Skin of body (tissue), 3 donors: ENCODE measurements at places on chromosomes 1 and 21. TPM values are rescaled to one million over a fixed set of nuclear protein-coding genes. Genes with fewer than 3 reads are reported as not detected.
A peak's percentile ranks its signal among the peaks of the same experiment; 100 is the strongest.

The PLK3 gene
- total RNA-seq = 26.1 TPM

The DTL gene
- total RNA-seq = 11.4 TPM

The ZNF326 gene
- 21.1 TPM for total RNA-seq

The ZFP69B gene
- 3.5 TPM for total RNA-seq

The CYP4Z1 gene
- 0.39 TPM for total RNA-seq

The CCDC190 gene
- total RNA-seq = 0.49 TPM

The OR2L3 gene
- total RNA-seq = not detected

The CELA3B gene
- not detected for total RNA-seq

The C1orf87 gene
- 0.20 TPM for total RNA-seq

The AK5 gene
- 6.4 TPM for total RNA-seq

The ZBTB8B gene
- 0.10 TPM for total RNA-seq

The ALG14 gene
- 1.8 TPM for total RNA-seq

The KRTAP12-2 gene
- 1.5 TPM for total RNA-seq

The SLC30A2 gene
- 0.30 TPM for total RNA-seq

The ERICH3 gene
- total RNA-seq = 0.10 TPM

The MXRA8 gene
- 59.7 TPM for total RNA-seq

The TAS1R1 gene
- 0.59 TPM for total RNA-seq

The GLIS1 gene
- total RNA-seq = 0.69 TPM

DNA sequence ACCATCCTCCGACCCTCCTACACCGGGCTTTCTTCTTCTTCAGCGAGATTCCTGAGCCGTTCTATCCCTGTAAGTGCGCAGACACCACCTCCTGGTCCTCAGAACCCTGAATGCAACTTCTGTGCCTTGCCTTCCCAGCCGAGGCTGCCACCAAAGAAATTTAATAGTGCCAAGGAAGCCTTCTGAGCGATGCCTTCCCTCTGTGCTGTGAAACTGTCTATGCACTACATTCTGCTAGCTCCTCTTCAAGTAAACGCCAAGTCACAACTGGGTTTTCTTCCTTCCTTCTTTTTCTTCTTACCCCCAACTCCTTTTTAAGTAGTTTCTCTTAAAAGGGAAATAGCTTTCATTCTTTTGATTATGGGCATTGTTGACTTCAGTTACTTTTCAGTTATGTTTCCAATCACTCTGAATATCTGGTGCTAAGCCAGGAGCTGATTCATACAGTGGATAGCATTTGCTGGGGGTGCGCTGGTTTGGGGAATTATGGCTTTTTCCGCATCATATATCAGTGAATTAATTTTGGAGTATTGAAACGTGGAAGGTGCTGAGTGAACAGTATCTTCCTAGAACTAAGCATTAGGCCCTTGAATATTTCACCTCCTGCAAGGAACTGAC, 38.6 kb upstream of the GPR88 start:
- no peak for DNase-seq

DNA sequence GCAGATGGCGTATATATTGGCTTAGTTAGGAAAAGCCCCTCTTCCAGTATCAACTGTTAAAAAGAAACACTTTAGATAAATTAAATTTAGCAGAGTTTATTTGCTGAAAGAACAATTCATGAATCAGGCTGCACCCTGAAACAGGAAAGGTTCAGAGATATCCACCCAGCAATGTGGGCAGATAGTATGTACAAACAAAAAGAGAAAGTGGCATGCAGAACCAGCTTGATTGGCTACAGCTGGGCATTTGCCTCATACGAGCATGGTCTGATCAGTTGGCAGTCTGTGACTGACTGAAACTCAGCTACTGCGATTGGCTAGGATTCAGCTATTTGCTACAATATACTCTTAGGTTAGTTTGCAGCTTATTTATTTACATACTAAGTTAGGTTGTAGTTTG, 98.2 kb downstream of the ZC3H11B start:
- no peak for DNase-seq

DNA sequence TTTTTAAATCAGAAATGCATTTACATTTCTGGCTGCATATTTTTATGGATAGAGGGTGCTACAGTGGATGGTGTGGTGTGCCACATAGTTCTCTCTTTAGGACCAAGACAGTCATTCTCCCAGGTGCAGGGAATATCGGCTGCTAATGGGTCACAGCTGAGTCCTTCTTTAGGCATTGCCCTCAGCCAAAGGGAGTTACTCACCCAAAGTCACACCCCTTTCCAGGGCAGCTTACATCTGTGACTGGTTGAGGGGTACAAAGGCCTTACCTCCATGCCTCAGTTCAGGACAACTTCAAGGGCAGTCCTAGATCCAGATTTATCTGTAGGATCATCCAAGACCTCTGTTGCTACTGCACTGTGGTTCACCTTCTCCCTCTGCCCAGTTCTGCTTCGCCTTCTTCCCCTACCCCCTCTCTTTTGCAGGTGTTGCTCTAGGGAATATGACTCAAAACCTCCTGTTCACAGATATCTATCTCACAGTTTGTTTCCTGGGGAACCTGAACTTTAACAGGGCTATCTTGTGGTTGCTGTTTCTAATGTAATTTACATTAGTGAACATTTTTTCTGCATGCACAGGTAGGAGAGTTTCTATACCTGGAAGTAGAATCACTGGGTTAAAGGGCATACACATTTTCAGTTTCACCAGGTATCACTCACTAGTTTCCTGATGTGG, 413.9 kb downstream of the RPS6KC1 start:
- no peak for DNase-seq

DNA sequence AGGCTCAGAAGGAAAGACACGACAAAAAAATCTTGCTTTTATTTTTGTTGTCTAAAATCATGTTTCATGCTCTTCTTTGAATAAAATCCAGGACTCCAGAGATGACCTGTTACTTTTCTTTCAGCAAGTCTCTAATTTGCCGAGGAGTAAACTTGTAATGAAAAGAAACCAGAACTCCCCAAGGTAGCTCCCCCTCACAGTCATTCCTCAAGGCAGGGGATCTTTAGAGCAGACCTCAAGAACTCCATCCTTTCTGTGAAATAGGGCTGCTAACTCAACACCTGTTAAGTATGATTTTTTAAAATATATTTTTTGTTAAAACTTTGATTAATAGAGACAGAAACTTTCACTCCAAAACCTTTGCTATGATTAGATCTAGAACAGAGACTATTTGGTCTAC, 82.7 kb upstream of the ABCD3 start:
- no peak for DNase-seq

DNA sequence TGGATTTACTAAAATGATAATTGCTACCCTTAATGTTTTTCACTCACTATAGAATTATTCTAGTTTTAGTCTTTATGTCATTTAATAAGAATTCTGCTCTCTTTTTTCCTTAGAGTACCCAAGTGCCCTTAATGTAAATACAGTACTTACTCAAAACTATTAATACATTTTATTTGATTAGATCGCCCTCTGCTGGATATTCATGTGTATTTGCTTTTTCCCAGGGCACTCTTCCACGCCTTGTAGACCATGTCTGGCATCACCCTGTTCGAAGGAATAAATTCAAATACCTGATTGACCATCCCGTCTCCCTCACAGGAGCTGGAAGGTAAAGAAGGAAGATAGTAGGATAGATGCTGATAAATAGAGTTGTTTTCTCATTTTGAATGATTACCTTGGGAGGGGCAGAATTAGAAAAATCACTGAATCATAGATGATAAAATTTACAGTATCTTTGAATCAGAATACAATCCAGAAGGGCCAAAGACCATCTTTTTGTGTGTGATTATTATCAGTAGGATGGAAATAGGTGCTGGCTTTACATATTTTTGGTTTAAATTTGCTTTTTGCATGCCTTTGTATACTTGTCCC, 4.1 kb downstream of the AXDND1 start:
- peak; percentile 72 for DNase-seq

DNA sequence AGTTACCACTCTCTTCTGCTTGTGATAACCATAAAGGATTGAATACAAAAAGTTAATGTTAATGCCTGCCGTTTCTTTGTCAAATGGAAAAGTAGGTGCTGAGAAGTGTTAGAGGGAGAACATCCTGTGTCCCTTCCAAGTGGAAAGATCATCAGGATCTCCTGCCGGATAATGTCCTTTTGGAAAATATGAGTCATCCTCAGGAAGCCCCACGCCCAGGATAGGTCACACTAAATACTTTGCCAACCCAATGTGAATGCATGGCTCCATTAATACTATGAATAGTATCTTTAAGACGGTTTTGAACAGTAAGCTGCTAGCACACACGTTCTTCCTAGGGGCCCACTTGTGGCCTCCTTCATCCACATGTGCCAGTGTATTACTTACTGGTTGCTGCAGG, 279.5 kb downstream of the ZNF326 start:
- DNase-seq = no peak

DNA sequence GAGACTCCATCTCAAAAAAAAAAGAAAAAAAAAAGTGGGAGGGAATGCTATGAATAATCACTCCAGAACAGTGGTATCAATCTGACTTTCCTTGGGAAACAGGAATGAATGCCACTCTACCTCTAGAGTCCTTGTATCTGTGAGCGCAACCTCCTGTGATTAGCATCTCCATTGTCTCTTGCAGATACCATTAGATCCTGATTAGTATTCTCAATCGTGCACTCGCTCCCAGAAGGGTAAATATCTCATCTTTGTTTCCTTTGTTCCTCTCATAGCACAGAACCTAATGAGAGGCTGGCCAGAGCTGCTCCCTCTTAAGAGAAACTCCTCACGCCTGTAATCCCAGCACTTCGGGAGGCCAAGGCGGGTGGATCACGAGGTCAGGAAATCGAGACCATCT, 184.4 kb upstream of the KCNK2 start:
- no peak for DNase-seq

- no peak for DNase-seq
Observed at GRCh38 chr1:46582972-46583371, 21.1 kb downstream of the MKNK1 start.

GRCh38 chr1:119081700-119082099, 58.8 kb downstream of the WARS2 start:
- DNase-seq = no peak

DNA sequence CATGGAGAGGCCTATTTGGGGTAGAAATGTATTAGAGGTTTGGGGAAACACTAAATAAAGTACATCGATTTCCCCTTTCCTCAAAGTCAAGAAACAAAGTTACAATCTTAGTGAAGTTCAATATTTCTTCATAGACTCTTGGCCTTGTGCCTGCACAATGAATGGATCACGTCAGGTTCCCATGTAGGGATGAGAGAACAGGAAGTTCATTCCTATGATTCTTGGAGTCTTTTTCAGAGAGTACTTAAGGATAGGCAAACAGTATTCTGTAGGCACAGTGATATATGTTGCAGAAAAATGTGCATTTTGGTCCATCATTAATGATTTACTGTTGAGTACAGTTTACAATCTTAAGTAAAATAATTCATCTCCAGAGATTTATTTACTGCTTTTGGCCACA, 275.5 kb downstream of the RGS7 start:
- no peak for DNase-seq

DNA sequence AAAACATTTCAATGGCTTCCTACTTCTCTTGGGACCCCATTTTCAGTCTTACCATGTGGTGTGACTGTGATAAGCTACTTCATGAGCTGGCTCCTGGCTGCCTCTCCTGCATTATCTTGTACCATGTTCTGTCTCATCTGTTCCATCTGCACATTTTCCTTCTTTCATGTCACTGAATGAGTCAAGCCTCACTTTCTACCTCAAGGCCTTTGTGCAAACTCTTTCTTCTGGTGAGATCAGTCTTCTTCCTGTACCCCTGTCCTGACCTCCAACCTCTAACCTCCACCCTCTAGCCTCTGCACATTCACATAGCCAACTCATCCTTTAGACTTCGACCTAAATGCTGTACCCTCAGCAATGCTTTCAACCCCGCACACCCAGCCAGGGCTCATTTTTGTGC, 9.6 kb upstream of the FAM78B start:
- DNase-seq = no peak

DNA sequence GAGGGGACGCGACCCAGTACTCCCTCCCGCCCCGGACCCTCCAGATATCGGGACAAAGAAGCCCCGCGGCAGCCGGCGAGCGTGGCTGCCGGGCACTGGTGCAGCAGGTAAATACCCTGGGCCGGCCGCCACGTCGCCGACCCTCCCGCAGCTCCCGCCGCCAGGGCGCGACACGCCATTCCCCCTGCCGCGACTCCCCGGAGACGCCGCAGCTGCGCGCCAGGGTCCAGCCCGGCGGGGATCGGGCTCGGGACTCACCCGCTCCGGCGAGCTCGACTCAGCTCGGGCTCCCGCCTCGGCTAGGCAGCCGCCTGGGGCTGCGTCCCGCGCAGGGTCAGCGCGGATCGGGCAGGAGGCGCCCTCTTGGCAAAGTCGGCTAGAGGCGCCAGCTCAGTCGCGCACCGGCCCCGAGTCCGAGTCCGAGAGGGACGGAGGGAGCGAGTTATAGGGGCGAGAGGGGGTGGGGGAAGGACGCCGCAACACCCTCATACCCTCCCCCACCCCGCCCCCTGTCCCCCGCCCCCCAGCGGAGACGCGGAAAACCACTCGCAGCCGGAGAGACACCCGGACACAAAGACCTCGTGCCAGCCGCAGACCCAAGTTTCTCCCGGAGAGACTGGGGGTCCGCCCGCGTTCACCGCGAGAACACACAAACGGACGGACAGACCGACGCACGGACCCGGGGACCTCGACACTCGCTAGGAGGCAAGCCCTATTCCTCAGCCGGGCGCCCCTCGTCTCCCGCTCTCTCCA, 985 bp downstream of the SYT6 start:
- peak; percentile 1 for DNase-seq

GRCh38 chr1:230717251-230717650, 3.3 kb upstream of the AGT start:
- DNase-seq = no peak

- DNase-seq = no peak
Observed at GRCh38 chr1:84834419-84835064, 58.5 kb downstream of the LPAR3 start.

- DNase-seq = no peak
Observed at GRCh38 chr1:15916916-15917315, 59.0 kb downstream of the ZBTB17 start.

GRCh38 chr1:231170875-231171274, 9.0 kb downstream of the TRIM67 start:
- DNase-seq = no peak

- peak; percentile 4 for DNase-seq
Observed at GRCh38 chr1:2891923-2892448, 90.5 kb upstream of the TTC34 start.

DNA sequence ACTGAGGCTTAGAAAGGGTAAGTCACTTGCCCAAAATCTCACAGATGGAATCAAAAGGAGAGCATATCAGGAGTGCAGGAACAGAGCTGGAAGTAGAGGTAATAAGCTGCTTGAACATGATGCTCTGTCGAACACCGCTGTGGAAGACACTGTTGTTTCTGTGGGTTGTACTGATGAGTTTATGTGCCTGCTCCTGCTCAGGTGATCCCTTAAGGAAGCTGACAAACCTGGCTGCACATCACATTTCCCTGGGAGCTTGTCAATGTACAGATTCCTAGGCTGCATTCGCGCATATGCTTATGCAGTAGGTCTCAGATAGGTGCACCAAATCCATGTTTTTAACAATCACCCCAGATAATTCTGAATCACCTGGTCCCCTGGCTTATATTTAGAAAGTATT, 79.7 kb downstream of the ZNF326 start:
- no peak for DNase-seq
